ENCODE measurements at places on chromosomes 3 and 15. TPM values are rescaled to one million over a fixed set of nuclear protein-coding genes. Genes with fewer than 3 reads are reported as not detected.
A peak's percentile ranks its signal among the peaks of the same experiment; 100 is the strongest.

The NANOGP8 gene
- not detected for polyA plus RNA-seq

The UBE2E1 gene
- polyA plus RNA-seq, result 115 TPM

The SNRK gene
- 7.8 TPM for polyA plus RNA-seq

The FAM107A gene
- not detected for polyA plus RNA-seq

The LRRC49 gene
- polyA plus RNA-seq, result 4.3 TPM

The PIGX gene
- 11.8 TPM for polyA plus RNA-seq

The ECE2 gene
- polyA plus RNA-seq, result not detected

The PYDC2 gene
- not detected for polyA plus RNA-seq

The PDE8A gene
- polyA plus RNA-seq, result 22.9 TPM

The WDR93 gene
- 0.03 TPM for polyA plus RNA-seq

- DNase-seq, result no peak
Observed at GRCh38 chr3:143755978-143756377, 92.3 kb downstream of the SLC9A9 start.

- DNase-seq, result peak; percentile 23
Observed at GRCh38 chr3:126773167-126773566, 69.1 kb downstream of the CHCHD6 start.

GRCh38 chr15:67101911-67102598, 36.7 kb downstream of the SMAD3 start:
- peak; percentile 71 for DNase-seq

GRCh38 chr3:126957776-126958637, 24.9 kb upstream of the PLXNA1 start:
- no peak for DNase-seq

GRCh38 chr15:35000511-35000910, 12.4 kb upstream of the ZNF770 start:
- DNase-seq, result peak; percentile 98

DNA sequence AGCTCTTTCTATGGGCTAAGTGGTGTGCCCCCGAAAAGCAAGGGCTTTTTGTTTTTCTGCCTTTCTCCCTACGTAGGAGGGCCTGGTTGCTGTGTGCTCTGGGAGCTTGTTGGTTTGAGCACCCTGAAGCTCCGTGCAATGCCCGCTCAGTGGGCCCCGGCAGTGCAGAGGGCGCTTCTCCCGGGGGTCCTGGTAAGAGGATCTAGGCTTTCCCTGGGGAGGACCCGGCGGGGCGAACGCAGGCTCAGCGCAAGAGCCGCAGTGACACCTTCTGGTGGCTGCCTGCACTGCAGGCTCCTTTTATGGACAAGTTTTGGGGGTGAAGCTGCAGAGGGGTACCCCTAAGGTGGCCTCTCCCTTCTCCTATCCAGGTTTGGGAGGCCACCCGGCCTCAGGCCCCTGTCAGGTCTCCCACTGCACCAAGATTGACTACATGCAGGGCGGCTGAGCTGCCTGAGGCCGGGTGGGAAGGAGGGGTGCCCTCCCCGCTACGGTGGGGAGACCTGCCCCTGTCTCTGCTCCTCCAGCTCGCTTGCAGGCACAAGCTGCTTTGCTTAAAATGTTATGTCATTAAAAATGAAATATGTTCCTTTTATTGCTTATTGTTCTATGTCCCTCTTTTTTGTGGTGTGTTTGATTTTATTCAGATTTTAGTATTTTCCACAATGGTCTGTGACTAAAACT, 387.9 kb downstream of the GABRG3 start:
- DNase-seq, result no peak

- DNase-seq, result no peak
Observed at GRCh38 chr3:154192225-154192624, 71.0 kb downstream of the ARHGEF26 start.

DNA sequence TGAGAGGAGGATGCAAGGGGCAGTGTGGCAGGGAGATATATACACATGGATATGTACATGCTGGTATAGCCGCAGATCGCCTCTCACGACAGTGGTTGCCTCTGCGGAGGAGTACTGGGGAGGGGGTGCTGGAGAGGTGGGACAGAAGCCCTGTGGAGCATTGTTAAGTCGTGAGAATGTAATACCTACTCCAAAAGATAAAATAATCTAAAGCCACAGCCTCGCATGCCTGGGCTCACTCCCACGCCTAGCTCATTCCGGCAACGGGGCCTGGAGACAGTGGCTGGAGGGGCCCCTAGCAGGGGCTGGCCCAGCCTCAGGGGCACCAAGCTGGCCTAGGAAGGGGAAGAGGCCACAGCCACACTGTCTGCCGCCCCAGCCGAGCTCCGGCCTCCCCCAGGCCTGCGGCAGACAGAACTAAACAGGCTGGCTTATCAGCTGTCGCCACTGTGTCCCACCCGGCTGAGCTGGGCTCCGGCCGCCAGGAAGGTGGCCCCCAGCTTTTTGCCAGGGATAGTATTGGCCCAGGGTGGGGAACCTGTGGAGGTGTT, 65.1 kb upstream of the LCTL start:
- DNase-seq, result no peak

DNA sequence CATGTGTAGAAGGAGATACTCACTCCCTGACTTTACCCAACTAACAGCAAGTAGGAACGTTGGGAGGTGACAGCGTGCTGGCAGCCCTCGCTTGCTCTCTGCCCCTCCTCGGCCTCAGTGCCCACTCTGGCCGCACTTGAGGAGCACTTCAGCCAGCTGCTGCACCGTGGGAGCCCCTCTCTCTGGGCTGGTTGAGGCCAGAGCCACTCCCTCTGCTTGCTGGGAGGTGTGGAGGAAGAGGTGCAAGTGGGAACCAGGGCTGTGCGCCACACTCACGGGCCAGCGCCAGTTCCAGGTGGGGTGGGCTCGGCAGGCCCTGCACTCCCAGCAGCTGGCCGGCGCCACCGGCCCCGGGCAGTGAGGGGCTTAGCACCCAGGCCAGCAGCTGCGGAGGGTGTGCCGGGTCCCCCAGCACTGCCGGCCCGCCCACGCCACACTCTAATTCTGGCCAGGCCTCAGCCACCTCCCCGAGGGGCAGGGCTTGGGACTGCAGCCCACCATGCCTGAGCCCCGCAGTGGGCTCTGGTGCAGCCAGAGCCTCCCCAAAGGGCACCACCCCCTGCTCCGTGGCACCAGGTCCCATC, 68.4 kb upstream of the FRMD4B start:
- DNase-seq, result no peak

GRCh38 chr3:105145511-105145910, 221.2 kb upstream of the ALCAM start:
- DNase-seq, result no peak

DNA sequence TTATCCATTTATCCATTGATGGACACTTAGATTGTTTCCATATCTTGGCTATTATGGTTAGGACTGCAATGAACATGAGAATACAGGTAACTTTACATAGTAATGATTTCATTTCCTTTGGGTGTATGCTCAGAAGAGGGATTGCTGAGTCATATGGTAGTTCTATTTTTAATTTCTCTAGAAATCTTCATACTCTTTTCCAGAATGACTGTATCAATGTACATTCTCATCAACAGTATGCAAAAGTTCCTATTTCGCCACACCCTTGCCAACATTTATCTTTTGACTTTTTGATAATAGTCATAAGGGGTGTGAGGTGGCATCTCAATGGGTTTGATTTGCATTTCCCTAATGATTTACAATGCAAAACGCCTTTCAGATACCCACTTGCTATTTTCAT, 6.2 kb upstream of the NIPA1 start:
- peak; percentile 61 for DNase-seq

- DNase-seq, result no peak
Observed at GRCh38 chr3:188211476-188211875, 57.5 kb downstream of the LPP start.

GRCh38 chr3:39869890-39870289, 60.5 kb downstream of the MYRIP start:
- no peak for DNase-seq

DNA sequence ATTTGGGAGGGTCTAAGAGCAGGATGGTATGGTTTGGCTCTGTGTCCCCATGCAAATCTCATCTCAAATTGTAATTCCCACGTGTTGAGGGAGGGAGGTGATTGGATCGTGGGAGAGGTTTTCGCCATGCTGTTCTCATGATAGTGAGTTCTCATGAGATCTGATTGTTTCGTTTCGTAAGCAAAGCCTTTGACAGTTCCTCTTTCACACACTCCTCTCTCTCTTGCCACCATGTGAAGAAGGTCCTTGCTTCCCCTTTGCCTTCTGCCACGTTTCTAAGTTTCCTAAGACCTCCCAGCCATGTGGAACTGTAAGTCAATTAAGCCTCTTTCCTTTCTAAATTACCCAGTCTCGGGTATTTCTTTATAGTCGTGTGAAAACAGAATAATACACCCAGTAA, 553.7 kb downstream of the TAFA4 start:
- DNase-seq, result no peak

- peak; percentile 31 for DNase-seq
Observed at GRCh38 chr3:188034989-188035388, 119.0 kb upstream of the LPP start.

GRCh38 chr15:96869122-96869521, 538.6 kb downstream of the NR2F2 start:
- DNase-seq, result no peak

GRCh38 chr3:158434412-158435038, 136.5 kb upstream of the MLF1 start:
- peak; percentile 63 for DNase-seq

GRCh38 chr15:74414603-74415338, 19.0 kb downstream of the SEMA7A start:
- no peak for DNase-seq

DNA sequence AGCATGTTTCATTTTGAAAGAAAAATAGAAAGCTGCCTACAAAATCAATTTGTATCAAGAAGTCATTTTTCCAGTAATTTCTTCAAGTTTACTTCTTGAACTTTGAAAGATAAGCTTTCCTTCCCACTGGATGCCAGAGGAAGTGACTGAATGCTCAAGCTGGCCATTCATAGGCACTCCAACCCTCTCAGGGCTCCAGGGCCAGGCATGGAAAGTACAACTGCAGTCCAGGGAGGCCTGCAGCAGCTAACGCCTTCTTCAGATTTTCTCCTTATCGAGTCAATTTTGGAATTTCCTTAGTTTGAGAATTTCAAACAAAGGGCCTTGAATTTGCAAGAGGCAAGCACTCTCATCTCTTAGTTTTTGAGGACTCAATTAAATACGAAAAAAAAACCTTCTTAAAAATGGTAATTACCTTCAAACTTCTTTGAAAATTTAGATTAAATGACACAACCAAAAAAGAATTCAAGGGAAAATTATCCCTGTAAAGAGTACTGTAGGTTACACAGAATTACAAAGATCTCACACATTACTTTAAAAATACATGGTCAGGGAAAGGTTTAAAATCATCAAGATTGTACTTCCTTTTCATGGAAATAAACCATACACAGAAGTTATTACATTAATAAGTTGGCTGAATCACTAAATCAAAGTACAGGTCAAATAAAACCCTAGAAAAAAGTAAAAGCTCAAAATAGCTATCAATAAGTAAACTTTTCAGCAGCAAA, 2.5 kb downstream of the UBP1 start:
- peak; percentile 52 for DNase-seq

DNA sequence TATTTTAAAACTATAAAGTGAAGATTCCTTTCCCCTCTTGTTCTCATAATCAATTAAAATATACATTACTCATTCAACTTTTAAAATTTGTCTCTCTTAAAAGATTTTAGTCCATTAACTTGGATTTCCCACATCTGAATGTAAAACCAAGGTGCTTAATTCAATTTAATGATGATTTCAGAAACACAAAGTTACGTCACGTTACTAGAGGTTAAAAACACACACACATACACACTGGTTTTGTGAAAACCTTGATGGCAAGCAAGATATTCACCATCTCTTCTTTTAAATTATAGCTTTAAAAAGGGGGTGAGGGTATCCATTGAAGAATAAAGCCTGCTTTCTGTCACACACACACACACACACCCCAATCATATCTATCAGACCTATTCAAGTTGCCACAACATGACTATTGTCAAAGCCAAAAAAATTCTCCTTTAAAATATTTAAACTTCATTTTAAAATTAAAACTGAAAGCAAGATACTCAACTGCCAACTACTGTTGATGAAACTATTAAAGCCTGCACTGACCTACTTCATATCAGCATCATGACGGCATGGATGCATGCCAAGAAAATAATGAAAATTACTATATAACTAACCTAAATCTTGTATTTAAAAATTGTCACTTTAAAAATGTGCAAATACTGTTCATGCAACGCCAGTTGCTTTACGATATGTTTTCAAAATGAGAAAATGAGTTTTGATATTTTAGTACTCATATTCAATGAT, 2.1 kb downstream of the RFX7 start:
- no peak for DNase-seq

DNA sequence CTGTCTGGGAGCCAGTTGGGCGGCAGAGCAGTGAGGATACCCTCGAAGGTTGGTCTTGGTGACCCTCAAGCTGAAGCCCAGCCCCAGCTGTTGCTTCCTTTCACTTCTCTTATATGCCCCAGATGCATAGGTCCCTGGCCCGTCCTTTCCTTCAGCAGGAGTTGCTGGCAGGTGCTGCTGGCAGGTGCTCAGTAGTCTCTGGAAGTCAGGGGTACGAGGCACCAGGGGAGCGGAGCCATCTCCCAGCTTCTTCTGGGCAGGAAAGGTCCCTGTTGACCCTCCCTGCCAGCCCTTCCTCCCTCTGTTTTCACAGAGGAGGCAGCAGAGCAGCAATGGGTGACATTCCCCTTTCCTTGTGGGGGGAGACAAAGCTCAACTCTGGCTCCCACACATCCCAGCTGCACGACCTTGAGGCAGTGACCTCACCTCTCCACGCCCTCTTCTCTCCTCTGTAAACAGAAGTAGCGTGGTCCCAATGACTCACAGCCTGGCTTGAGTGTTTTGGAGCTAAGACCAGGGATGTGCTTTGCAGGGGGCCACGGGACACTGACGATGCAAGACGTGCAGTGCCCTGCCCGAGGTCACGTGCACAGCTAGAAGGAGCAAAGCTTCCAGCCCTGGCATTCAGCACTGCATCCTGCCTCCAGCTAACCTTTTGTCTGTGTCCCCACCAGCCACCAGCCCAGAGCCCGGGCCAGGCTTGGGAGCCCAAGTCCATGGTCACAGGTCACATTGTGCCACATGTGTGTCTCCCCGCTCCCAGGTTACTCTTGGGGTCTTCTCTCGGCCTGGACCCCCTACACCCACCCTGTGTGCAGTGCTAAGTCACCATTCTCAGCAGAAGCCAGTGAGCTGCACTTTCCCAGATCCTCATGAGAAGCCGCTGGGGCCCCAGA, 49.7 kb downstream of the SLC6A6 start:
- DNase-seq, result no peak
